ENCODE measurements at places on chromosomes 1 and 21. TPM values are rescaled to one million over a fixed set of nuclear protein-coding genes. Genes with fewer than 3 reads are reported as not detected.

The MATN1 gene
- total RNA-seq, result 0.54 TPM

GRCh38 chr1:109089242-109090015, 1.1 kb upstream of the TMEM167B start:
- peak; percentile 51 for DNase-seq
- H3K27ac ChIP-seq, result peak overlapping the region; percentile 96
- H3K36me3 ChIP-seq, result peaks cover 2% of the 10 kb centered on the region
- H3K27me3 ChIP-seq, result no peaks in the 10 kb centered on the region

DNA sequence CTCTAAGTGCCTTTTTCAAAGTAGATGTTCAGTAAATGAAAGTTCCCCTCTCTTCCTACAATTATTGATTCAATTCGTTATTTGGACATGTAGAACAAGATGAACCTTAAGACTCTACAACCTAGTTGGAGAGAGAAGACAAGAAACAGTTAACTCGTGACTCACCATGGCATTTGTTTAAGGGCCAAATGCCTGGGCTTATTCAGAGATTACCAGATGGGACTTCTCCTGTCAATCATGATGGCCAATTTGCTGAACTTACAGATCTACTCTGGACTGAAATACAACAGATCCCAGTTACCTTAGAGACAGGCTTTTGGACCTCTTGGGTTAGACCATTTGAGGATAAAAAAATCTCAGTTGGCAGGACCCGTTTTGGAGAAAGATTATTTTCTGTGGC, 93.5 kb downstream of the C1orf94 start:
- peaks cover 56% of the 10 kb centered on the region for H3K27me3 ChIP-seq
- no peak overlapping the region for H3K4me3 ChIP-seq
- no peak overlapping the region for H3K27ac ChIP-seq
- H3K4me1 ChIP-seq, result no peaks in the 10 kb centered on the region

The KCNJ9 gene
- 0.11 TPM for total RNA-seq

DNA sequence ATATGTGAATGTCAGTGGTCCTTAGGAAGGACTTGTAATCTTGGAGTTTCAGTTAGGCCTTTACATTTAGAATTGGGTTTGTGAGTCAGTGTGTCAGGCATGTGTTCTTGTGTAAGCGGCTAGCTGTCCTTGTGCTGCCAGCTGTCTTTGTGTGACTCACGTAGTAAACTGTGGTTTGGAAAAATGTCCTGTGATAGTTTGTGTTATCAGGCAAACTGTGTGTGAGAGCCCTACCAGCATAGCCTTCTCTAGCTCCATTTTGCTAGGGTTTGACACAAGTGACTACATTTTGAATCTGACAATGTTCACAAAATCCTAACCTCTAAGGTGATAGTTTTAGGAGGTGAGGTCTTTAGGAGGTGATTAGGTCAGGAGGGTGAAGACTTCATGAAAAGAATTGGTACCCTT, 6.9 kb upstream of the SLC35D1 start:
- H3K4me1 ChIP-seq, result peaks cover 20% of the 10 kb centered on the region
- no peaks in the 10 kb centered on the region for H3K27me3 ChIP-seq
- H3K4me3 ChIP-seq, result no peak overlapping the region
- no peak overlapping the region for H3K27ac ChIP-seq

- no peaks in the 10 kb centered on the region for H3K36me3 ChIP-seq
- H3K4me3 ChIP-seq, result no peak overlapping the region
- no peaks in the 10 kb centered on the region for H3K27me3 ChIP-seq
- no peak for DNase-seq
Measured at GRCh38 chr1:153539395-153540093, 1.2 kb downstream of the S100A5 start.

The KANK4 gene
- 5.4 TPM for total RNA-seq

GRCh38 chr1:226223157-226223785, at the start of gene MIXL1:
MIXL1 (plus strand) TSS chr1:226223664; CDS start chr1:226223682, 18 bp downstream.
- peak within 1 kb of the TSS; percentile 86 for H3K4me3 ChIP-seq
- H3K27ac ChIP-seq, result no peak within 1 kb of the TSS
- peak; percentile 13 for DNase-seq
- peaks cover 53% of the 10 kb centered on the region for H3K27me3 ChIP-seq

The HRNR gene
- not detected for total RNA-seq

GRCh38 chr1:111938536-111938935, 50.9 kb downstream of the KCND3 start:
- no peaks in the 10 kb centered on the region for H3K36me3 ChIP-seq
- H3K4me1 ChIP-seq, result peaks cover 11% of the 10 kb centered on the region
- H3K27me3 ChIP-seq, result no peaks in the 10 kb centered on the region
- DNase-seq, result no peak
- H3K27ac ChIP-seq, result no peak overlapping the region

The ATP1A4 gene
- total RNA-seq, result 0.35 TPM

GRCh38 chr1:32539584-32540571, 651 bp downstream of the ZBTB8A start:
- H3K4me1 ChIP-seq, result peaks cover 23% of the 10 kb centered on the region
- H3K36me3 ChIP-seq, result no peaks in the 10 kb centered on the region
- peak overlapping the region; percentile 91 for H3K27ac ChIP-seq
- peak; percentile 45 for DNase-seq
- H3K27me3 ChIP-seq, result peaks cover 5% of the 10 kb centered on the region
- H3K4me3 ChIP-seq, result peak overlapping the region; percentile 96

The SPATA17 gene
- total RNA-seq, result 2.5 TPM

GRCh38 chr1:24970926-24971875, 41.1 kb upstream of the RUNX3 start:
- DNase-seq, result no peak
- no peaks in the 10 kb centered on the region for H3K27me3 ChIP-seq
- no peak overlapping the region for H3K27ac ChIP-seq
- peaks cover 8% of the 10 kb centered on the region for H3K36me3 ChIP-seq

DNA sequence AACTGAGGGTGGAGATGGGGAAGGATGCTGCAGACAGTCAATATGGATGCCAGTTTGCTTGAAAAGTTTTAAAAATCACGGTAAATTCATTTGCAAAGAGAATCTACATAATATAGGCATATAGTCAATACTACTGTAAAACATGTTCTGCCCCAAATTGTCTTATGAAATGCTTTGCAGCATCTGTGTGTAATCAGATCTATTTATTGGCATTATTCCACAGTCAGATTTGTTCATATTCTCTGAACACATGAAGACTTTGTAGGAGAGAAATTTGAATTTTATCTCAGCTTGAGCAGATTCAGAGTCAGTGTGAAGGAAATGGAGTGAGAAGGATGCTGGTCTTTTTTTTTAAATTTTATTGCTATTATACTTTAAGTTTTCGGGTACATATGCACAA, 88.5 kb downstream of the PLPPR4 start:
- H3K4me1 ChIP-seq, result no peaks in the 10 kb centered on the region
- H3K27ac ChIP-seq, result no peak overlapping the region
- no peak overlapping the region for H3K4me3 ChIP-seq
- H3K27me3 ChIP-seq, result peaks cover 3% of the 10 kb centered on the region
- no peaks in the 10 kb centered on the region for H3K36me3 ChIP-seq

- no peaks in the 10 kb centered on the region for H3K4me1 ChIP-seq
- DNase-seq, result no peak
- peaks cover 20% of the 10 kb centered on the region for H3K36me3 ChIP-seq
- no peak overlapping the region for H3K27ac ChIP-seq
Measured at GRCh38 chr1:63659448-63659847, 66.2 kb downstream of the PGM1 start.

The NHLH1 gene
- total RNA-seq, result 10.6 TPM

DNA sequence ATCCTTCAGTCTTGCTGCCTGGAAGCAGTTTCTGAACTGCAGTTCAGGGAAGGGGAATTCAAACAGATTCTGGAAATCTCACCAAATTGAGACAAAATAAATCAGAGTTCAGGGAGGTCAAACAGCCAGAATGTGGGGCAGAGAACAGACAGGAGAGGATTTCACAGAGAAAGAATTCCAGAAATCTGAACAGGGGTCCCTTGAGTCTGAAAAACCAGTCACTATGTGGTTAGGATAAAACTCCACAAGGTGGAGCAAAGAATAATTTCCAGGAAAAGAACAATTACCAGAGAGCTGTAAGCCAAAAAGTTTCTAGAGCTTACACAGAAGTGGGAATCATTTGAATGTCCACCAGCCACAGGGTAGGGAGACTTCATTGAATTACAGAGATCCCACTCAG, 84.7 kb downstream of the URB2 start:
- DNase-seq, result no peak
- no peak overlapping the region for H3K4me3 ChIP-seq
- H3K36me3 ChIP-seq, result peaks cover 3% of the 10 kb centered on the region
- H3K27ac ChIP-seq, result no peak overlapping the region
- H3K4me1 ChIP-seq, result peaks cover 14% of the 10 kb centered on the region

GRCh38 chr1:219119839-219120238, 53.8 kb upstream of the LYPLAL1 start:
- no peak overlapping the region for H3K27ac ChIP-seq
- no peak for DNase-seq
- H3K4me1 ChIP-seq, result no peaks in the 10 kb centered on the region
- no peak overlapping the region for H3K4me3 ChIP-seq
- no peaks in the 10 kb centered on the region for H3K36me3 ChIP-seq

The C1orf53 gene
- total RNA-seq, result 3.1 TPM

The LCE3E gene
- total RNA-seq, result not detected

Data from neural crest cell (in vitro differentiated cells).